ENCODE measurements at places on chromosomes 2 and 18.
A peak's percentile ranks its signal among the peaks of the same experiment; 100 is the strongest.

DNA sequence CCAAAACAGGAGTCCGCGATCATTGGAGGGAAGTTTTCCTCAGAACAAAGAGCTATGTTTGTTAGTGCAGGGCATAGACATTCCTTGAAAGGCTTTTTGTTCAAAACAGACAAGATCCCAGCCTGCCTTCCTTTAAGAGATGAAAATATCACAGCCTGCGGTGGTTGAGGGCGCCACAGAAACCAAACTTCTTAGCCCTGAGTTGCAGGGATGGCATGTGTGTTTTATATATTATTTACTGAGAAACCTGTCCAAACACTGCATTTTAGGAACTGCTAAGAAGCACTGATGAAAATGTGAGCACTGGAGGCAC is 57.5 kb upstream of the TMEM178A start:
- no peak for DNase-seq

DNA sequence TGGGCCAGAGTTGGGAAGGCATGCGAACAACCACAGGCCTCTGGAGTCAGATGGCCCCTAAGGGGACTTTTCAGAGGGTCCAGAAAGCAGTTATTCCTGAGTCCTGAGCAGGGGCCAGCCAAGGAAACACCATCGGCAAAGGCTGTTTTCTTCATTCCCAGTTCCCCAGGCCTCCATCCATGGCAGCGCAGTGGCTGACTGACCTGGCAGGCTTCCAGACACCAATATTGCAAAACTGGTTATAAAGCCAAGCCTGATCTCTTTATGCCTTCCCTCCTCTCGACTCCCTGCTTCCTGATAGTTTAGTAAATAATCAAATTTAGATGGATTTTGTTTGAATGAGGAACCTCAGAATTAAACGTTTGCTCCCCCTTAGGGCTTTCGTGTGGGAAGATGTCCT is 133.4 kb upstream of the ITGA6 start:
- no peak for DNase-seq

DNA sequence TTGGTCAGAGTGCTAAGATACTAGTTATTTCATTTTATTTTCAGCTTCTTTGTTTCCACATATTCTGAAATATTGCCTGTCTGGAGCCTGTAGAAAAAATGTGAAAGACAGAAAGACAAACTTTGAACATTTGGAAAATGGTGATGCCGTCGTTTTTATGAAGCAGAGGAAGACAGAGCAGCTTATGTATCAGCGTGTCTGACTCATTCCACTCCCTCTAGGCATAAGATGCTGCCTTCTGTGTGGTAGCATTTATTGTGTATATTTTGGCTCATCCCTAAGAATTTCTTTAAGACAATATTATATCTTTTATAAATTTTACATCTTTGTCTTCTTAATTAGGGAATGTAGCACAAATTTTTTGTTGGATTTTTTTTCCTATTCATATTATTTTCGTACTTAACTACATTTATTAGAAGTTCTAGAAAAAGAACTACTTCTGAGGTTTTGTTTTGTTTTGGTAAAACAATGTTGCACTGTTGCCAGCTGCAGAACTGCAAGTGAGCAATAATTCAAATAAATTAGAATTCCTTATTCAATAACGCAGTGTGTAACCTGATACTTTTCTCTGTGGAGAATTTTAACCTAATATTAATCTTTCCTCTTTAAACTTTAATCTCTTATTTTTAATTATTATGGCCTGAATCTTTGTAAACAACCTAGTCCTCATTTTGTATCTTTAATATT is 300.4 kb downstream of the ZNF407 start:
- no peak for DNase-seq

DNA sequence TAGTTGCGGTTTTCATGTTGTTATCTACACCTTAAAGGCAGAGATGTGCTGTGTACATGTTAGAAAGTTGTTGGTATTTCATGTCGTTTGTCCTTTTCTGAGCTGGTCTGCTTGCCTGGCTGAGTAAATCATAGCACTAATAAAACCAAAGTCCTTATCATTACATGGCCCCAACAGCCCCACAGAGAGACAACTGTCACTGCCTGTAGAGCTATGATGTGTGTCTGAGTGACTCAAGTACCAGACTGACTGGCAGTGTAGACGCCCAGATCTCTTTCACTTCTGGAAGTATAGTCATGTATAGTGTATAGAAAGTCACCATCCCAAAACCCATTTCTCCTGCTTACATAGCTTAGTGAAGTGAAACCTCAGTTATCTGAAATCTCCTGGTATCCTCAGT is 4.3 kb downstream of the SOCS6 start:
- DNase-seq = no peak

- no peak for DNase-seq
Observed at GRCh38 chr2:181674461-181674860, 5.9 kb downstream of the NEUROD1 start.

GRCh38 chr2:177014946-177015345 is 197.6 kb upstream of the HNRNPA3 start:
- no peak for DNase-seq

GRCh38 chr2:118123561-118124232 is 35.4 kb downstream of the INSIG2 start:
- DNase-seq = peak; percentile 48

GRCh38 chr2:235302263-235302662 is 191.6 kb upstream of the AGAP1 start:
- no peak for DNase-seq

GRCh38 chr2:98731041-98731893 is at the start of gene MGAT4A:
Gene MGAT4A (minus strand): TSS chr2:98731132. CDS start chr2:98726332, 4,800 bp downstream.
- peak; percentile 46 for DNase-seq

GRCh38 chr2:10634495-10634894 is 55.3 kb downstream of the NOL10 start:
- DNase-seq = peak; percentile 63

DNA sequence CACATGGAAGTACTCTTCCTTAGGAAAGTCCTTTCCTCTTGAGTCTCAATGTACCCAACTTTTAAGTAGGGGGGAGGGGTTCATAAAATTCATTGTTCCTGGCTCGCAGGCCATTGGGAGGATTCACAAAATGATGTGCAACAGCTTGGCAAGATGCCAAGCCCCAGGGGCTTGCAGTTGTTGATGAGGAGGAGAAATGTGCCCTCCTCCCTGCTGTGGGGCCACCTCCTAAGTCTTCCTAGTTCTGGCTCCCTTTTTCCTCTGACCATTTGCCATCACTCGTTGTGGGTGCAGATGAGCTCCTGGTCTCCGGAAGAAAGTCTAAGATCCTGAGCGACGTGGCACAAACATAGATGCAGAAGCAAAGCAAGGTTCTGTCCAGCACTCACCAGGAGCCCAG is 435.4 kb downstream of the EIPR1 start:
- DNase-seq = no peak

GRCh38 chr2:44250376-44250775 is 24.9 kb upstream of the SLC3A1 start:
- no peak for DNase-seq

- no peak for DNase-seq
Observed at GRCh38 chr2:119108186-119108585, 50.4 kb downstream of the C1QL2 start.

DNA sequence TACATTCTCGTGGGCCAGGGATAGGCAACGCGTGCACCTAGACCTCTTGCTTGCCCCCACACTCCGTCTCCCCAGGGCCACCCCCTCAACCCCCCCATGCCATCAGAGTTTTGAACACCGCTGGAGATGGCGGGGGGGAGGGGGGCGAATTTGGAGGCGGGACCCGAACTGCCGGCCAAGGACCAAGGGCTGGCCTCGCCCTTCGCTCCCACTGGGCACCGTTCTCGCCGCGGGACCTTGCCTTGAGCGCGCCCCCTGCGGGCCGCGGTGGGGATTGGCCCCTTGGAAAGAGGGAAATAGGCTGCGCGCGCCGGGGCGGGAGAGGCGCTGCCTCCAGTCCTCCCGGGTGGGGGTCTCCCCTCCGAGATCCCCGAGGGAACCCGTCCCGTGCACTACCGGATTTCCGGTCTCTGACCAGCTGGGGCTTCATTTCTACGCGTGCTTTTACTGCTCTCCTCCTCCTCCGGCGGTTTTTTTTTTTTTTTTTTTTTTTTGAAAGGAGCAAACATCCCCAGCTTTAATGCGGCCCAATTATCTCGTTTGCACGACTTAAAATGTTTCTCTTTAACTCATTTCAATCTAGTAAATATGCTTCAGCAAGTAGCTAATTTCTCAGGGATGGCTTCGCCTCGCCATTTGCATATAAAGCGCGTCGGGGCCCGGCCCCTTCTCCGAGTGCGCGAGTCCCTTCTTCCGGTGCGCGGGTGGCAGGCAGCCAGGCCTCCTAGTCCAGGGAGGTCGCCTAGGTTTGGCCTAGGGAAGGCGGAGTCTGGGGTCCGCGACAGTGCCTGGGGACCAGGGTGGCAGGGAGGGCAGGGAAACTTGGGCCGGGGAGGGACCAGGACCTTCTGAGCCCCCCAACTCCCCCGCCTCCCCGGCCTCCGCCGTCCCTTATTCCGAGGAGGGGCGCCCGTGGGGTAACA is 10.0 kb upstream of the GBX2 start:
- peak; percentile 84 for DNase-seq

DNA sequence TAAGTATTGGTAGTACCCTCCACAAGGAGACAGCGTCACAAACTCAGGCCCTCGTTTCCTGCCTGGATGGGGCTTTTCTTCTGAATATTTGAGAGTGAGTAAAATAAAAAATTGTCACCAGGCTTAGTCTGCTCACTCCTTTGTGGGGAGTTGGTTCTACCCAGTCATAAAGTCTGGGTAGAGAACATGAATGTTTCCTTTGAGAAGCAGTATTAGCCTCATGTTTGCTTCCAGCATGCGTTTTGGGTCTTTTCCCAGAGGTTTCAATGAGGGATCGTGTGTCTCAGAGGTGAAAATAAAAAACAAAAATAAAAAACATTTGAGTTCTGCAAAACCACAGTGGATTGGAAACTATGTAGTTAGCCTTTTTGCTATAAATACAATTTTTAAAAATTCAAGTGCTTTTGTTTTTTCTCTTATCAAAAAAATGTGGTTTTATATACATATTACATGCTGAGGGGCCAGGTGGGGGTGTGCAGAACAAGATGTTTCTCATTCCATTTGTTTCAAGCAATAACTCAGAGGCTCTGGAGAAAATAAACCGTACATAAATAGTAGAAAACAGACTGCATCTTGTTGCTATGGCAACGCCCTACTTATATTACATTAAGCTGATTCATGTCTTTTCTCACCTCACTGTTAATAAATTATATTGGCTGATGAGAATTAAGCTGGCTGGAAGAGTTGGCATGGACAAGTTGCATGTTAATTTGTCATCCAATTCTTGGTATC is 225.4 kb upstream of the FBXO11 start:
- DNase-seq = no peak

DNA sequence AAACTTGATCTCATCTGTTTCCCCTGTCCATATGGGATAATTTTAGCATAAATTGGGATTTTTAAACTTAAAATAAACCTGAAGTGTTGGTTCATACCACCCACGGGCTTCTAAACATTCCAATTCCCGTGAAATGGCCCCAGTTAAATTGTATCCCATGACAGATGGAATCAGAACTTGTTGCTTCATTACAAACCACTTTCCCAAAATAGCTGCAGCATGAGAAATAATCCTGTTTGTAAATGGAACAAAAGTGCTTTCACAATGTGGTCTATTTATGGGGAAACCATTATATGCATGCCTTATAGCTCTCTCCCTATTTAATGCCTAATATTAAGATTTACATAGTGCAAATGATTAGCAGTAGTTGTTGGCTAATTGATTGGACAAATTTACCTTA is 15.9 kb downstream of the SCG2 start:
- DNase-seq = no peak

- DNase-seq = no peak
Observed at GRCh38 chr2:180646756-180647155, 333.6 kb upstream of the UBE2E3 start.

DNA sequence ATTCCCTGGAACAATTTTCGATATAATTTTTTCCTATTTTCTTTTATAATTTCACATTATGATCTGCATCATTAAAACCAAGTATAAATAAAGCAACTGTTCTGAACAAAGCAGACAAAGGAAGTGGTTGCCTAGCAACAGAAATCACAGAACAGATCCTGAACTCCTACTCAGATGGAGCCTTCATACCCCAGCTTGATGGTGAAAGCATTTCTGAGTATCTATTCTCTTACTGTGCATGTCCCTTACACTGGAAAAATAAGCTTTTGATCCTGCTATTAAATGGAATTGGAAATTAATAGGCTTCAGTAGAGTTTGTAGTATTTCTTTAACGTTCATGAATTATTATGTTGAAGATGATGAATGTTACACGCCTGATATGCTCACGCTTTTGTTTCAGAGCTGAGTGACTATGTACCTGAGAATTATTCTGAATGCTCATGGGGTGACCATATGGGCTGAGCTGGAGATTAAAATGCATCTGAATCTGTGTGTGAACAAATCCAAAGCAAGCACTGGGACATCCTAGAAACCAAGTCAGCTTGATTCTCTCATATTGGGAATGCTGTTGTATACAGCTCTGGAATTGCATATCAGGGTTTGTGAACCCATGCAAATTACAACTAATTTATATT is 254.0 kb downstream of the KCNJ3 start:
- peak; percentile 66 for DNase-seq

DNA sequence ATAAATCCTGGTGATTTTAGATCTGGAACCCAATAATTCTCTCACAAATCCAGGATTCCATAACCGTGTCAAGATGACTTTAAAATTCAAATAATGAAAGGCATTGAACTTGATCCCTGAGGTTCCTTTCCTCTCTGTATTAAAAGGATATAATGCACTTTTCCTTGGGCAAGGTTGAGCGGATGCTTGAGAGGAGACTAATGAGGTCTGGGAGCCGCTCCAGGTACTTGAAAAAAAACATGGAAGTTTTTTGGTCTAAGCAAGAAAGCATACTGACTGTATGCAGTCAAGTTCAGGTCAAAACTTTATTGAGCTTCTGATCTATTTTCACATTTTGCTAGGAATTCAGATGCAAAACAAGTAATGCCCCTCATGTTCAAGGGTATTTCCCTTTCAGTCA is 318.5 kb downstream of the RAD51AP2 start:
- DNase-seq = no peak

DNA sequence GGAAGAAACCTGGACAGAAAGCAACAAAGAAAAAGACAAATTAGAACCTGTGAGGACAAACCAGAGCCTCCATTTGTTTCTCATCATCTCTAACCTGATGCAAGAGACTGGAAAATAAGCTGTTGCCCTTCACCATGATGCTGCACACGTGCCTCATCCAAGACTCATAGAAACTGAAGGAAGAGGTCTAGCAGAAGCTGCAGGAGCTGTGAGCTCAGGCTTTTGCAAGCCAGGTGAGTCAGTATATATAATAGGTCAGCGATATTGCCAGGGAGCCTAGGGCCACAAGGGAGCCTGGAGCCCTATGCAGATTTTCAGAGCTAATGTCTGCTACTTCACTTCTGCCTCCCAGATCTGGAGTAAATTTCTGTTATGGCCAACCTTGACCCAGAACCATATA is 163.1 kb downstream of the LNPK start:
- DNase-seq = no peak

GRCh38 chr2:98577313-98577712 is 31.0 kb downstream of the COA5 start:
- DNase-seq = no peak

- DNase-seq = no peak
Observed at GRCh38 chr2:203025592-203025991, 10.9 kb downstream of the NBEAL1 start.

GRCh38 chr2:62197925-62198633 is 2.2 kb downstream of the B3GNT2 start:
- DNase-seq = no peak

All from mesendoderm (in vitro differentiated cells).